RPMI7951 (cell line): ENCODE measurements at places on chromosomes 12 and 14. TPM values are rescaled to one million over a fixed set of nuclear protein-coding genes. Genes with fewer than 3 reads are reported as not detected.

Gene OAS2
- 19.4 and 27.5 TPM in 2 replicates for total RNA-seq

Gene KIF26A
- total RNA-seq, result not detected in 2 replicates

Gene SLC25A21
- total RNA-seq, result 0.68 and 0.84 TPM in 2 replicates

Gene PLEKHD1
- not detected in 2 replicates for total RNA-seq

Gene GLI1
- total RNA-seq, result 0.49 and 0.60 TPM in 2 replicates

- peak; percentile 54 for DNase-seq
Observed at GRCh38 chr12:64392221-64392620, 1.7 kb upstream of the C12orf56 start.

- DNase-seq, result no peak
Observed at GRCh38 chr14:100017553-100017952, 47.7 kb upstream of the EVL start.

DNA sequence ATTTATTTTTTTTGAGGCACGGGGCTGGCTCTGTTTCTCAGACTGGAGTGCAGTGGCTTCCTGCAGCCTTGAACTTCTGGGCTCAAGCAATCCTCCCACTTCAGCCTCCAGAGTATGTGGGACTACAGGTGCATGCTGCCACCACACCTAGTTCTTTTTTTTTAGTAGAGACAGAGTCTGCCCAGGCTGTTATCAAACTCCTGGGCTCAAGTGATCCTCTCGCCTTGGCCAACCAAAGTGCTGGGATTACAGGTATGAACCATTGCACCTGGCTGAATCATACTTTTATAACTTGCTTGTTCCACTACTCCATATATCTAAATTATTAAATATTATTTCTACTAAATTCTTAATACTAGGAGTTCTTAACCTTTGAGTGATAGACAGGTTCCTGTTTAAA, 111.6 kb downstream of the BTG1 start:
- DNase-seq, result no peak

- no peak for DNase-seq
Observed at GRCh38 chr12:71085575-71085974, 72.2 kb downstream of the TSPAN8 start.

- no peak for DNase-seq
Observed at GRCh38 chr12:3951380-3952135, 78.4 kb upstream of the PARP11 start.
